ENCODE measurements at places on chromosomes 6 and 20.

GRCh38 chr6:33420491-33421343 lies 852 bp downstream of the SYNGAP1 start:
- DNase-seq, result peak; percentile 14

DNA sequence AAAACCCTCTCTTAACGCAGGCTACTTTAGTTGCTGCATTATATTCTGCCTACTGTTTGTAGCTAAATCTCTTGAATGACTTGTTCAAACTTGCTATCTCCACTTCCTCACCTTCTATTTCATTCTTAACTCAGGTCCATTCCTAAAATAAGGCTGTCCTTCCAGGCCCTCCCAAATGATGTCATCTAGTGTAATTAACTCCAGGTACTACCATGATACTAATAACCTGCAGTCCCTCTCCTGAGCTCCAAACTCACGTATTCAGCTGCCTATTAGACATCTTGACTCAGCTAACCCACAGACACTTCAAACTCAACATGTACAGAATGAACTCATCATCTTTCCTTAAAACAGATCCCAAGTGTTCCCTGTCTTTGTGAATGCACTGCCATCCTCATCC lies 10.5 kb upstream of the TOP1 start:
- no peak for DNase-seq

DNA sequence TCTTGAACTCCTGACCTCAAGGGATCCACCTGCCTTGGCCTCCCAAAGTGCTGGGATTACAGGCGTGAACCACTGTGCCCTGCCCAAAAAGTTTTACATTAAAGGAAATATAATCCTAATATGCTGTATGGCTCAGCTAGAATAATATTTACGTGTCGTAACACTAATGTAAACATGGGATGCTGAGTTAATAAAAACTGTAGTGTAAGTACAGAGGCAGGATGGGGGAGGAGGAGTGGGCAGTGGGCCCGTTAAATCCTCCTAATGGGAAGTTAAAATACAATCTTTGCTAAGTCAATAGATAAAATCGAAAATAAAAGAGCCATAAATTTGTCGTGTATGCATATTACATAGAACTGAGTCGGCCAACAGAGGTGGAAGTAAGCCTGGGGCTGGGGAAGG lies 12.1 kb upstream of the IP6K3 start:
- DNase-seq, result no peak

- no peak for DNase-seq
Measured at GRCh38 chr6:164929408-164929977, 379.9 kb downstream of the C6orf118 start.

- no peak for DNase-seq
Measured at GRCh38 chr20:41138475-41139226, 1.3 kb downstream of the PLCG1 start.

- DNase-seq, result no peak
Measured at GRCh38 chr20:47221036-47221625, 135.4 kb downstream of the ZMYND8 start.

- DNase-seq, result no peak
Measured at GRCh38 chr6:139650941-139651340, 276.5 kb upstream of the CITED2 start.

DNA sequence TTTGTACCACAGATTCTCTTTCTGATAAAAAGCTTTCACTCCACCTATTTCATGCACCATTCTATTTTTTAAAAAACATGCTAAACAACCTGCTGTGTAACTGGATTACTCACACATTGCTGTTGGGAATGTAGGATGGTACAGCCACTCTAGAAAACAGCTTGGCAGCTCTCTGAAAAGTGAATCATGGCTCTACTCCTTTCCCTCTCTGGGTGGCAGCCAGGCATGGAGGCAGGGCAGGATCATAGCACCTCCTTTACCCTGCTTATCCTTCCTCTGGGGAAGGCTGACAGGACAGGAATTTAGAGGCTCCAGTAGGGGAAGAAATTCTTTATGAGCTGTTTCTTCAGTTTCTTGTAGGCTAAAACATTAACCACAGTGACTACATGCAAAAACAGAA lies 6.7 kb upstream of the VNN2 start:
- DNase-seq, result no peak

- no peak for DNase-seq
Measured at GRCh38 chr6:150576651-150577226, 22.9 kb upstream of the PLEKHG1 start.

GRCh38 chr6:33630014-33630413 lies 8.9 kb downstream of the ITPR3 start:
- no peak for DNase-seq

DNA sequence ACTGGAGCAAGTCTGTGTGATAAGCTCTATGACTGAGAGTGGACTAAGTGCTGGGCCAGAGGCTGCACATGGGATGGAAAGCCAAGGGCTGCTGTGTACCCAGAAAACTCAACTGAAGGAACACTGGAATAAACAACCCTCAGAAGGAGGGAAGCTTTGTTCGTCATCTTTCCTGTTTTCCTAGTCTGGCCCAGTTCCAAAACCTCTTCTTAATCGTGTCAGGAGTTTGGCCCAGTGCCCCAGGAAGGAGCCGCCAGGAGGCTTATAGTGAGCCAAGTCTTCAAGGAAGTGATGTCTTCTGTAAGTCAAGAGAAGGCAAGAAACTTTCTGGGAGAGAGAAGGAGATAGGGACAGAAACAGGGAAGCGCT lies 23.3 kb upstream of the TOP1 start:
- no peak for DNase-seq

DNA sequence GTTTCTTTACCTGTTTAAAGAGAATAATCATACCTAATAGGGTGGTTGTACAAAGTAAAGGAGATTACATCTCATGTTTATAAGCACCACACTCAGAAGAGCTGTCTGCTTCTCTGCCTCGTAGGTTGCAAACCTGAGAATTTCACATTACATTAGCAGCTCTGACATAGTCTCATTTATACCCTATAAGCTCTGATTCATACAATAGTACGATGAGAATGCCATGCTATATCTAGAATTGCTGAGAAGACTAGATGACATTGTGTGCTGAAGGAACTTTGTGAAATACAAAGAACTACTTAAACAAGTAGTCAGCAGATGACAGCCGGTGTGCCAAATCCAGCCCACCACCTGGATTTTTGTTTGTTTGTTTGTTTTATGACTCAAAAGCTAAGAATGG lies 121.2 kb downstream of the ADAT2 start:
- DNase-seq, result no peak

GRCh38 chr6:11983306-11983705 lies 28.8 kb upstream of the HIVEP1 start:
- DNase-seq, result no peak

- no peak for DNase-seq
Measured at GRCh38 chr6:133128191-133128590, 113.0 kb upstream of the EYA4 start.

GRCh38 chr20:9974324-9974723 lies 60.5 kb upstream of the ANKEF1 start:
- no peak for DNase-seq

DNA sequence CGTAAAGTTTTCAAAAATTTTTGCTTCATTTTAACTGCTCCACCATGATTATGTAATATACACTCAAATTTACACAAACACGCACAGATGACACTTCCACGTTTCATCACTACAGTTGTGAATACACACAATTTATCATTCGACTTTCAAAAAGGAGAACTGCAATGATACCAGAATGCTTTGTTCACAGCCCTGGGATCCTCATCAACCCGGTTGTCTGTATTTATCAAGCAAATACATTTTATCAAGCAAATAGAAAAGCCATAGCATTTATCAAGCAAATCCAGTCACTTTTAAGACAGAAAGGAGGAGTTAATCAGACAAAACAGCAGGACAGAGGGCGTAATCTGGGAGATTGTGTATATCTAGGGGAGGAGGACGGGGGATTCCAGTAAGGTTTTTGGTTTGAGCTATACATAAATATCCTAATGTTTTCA lies 20.3 kb upstream of the ABT1 start:
- no peak for DNase-seq

DNA sequence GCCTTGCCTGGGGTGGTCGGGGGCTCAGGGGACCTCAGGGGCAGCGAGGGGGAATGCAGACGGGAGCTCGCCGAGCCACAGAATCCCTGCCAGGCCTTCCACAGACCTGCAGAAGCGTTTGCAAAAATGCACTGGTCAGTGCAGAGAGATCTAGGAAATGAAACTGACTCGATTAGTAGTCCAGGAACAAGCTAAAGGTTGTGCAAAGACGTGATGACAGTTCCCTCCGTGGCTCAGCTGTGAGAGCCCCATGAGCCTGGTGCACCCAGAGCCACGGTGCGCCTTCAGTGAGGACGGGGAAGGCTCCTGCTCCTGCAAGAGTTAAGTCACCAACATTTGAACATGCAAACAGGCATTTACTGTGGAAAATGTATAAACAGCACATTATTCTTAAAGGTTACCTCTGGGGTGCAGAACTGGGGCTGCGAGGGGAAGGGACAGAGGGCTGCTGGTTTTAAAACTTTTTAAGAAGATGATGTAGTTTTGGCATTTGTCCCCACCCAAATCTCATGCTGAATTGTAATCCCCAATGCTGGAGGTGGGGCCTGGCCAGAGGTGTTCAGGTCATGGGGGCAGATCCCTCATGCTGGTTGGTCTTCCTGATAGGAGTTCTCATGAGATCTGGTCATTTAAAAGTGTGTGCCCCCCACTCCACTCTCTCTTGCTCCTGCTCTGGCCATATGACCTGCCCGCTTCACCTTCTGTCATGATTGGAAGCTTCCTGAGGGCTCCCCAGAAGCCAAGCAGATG lies 147.3 kb downstream of the DLL1 start:
- DNase-seq, result no peak

- no peak for DNase-seq
Measured at GRCh38 chr20:42181064-42181463, 562.9 kb upstream of the CHD6 start.

- DNase-seq, result peak; percentile 49
Measured at GRCh38 chr6:39572661-39573340, 152.4 kb downstream of the KIF6 start.

- no peak for DNase-seq
Measured at GRCh38 chr6:141848029-141848890, 284.5 kb upstream of the GJE1 start.

- DNase-seq, result peak; percentile 25
Measured at GRCh38 chr6:140051521-140052512, 677.4 kb upstream of the CITED2 start.

DNA sequence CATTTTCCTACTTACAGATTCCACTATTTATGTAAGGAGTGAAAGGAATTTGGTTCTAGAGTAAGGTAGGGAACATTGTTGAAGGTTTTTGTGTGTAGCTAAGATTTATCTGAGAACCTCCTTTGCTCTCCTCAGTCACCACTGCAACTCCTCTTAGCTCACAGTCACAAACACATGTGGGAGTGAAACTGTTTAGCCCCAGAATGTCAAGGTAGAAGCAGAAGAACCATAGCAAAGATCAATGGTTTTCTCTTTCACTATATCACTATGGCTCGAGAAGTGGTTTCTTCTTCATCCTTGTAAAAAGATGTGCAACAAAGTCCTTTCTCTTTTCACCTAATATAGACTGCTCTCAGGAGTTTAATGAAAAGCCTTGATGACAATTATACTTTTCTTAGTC lies 6.5 kb upstream of the DEFB112 start:
- no peak for DNase-seq

- DNase-seq, result peak; percentile 73
Measured at GRCh38 chr20:32091888-32092346, 17.6 kb upstream of the TM9SF4 start.

Measured in NCI-H2081 (cell line).